ENCODE measurements at places on chromosomes 3 and 15.

DNA sequence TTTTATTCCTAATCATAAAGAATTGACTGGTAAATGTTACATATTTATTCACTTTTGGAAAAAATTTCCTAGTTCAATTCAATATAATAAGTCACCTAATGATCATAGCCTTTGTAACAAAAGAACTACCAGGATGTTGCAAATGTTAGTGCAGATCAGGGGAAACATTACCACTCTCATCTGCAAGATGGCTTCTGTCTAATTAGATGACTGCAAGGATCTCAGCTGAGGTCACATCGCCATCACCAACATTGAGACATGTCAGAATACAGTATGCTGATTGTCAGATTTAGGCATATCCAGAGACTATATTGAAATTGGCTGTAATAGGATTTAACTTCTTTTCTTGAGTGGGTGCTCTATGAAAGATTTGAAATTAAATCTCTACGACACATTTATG is 431.4 kb upstream of the AGTR1 start:
- no peak for DNase-seq

DNA sequence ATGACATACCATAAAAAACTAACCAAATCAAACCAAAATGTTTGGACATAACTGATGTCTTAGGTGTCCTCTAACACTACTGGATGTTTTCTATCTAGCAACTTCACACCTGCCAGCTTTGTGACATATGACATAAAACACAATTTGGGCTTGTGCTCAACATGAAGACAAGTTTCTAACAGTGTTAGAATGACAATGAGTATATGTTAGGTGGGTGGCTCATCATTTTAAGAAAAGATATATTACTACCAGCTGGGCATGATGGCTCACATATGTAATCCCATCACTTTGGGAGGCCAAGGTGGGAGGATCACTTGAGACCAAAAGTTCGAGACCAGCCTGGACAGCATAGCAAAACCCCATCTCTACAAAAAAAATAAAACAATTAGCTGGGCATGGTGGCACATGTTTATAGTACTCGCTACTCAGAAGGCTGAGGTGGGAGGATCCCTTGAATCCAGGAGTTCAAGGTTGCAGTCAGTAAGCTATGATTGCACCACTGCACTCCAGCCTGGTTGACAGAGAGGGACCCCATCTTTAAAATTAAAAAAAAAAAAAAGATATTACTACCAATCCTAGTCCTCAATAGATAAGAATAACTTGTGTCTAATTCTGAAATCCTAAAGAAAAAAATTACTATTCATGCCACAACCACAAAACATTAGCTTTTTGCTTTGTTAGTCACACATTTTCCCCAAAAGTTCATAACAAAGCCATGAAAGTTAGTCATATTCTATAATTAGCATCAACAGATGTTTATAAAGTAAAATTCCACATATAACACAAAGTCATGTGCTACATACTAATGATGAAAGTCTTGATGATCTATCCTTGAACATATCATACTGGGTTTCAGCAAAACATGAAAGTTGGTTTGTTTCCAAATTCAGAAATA is 59.9 kb downstream of the LRRFIP2 start:
- DNase-seq: no peak

- DNase-seq: no peak
These were observed 823.0 kb downstream of the CADM2 start for GRCh38 chr3:85781806-85782205.

DNA sequence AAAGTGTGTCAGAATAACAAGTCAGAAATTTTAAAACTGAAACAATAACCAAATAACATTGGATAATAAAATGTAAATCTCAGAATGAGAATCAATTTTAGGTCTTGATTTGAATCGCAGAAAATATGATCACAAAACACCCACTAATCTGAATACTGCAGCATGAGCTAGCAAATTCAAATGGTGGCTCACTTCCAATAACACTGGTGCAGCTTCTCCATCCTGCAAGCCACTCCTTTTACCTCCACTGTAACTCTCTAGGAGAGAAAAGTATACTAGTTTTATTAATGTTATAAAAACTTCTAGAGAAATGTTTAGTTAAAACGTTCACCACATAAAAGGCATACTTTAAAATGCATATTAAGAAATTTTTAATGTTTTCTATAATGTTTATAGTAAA is 30.4 kb downstream of the UBE3A start:
- no peak for DNase-seq

GRCh38 chr3:26622621-26623418 is at the start of gene LRRC3B:
LRRC3B (plus strand) TSS chr3:26622772; CDS start chr3:26709673, 86,901 bp downstream.
- no peak for DNase-seq

DNA sequence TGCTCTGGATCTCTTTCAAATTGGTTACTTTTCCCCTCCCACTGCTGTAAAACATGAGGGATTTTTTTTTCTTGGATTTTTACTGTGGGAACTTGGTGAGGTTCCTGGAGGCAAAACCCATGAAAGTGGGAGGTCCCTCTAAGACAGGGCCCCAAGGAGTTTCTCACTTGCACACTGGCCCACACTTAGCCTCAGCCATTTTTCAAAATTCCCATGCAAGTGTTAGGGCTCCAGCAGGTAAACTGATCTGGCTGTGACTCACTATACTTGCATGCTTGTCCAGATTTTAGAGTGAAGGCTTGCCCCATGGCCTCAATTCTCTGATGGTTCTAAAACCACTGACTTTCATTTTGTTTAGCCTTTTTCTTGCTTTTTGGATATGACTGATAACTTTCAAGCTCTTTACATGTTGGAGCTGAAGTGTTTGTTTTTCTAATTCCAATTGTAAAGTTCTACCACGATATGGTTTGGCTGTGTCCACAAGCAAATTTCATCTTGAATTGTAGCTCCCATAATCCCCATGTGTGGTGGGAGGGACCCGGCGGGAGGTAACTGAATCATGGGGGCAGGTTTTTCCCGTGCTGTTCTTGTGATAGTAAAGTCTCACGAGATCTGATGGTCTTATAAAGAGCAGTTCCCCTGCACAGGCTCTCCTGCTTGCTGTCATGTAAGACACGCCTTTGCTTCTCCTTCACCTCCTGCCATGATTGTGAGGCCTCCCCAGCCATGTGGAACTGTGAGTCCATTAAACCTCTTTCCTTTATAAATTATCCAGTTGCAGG is 37.7 kb downstream of the MCCC1 start:
- no peak for DNase-seq

- peak; percentile 40 for DNase-seq
These were observed 54.4 kb downstream of the PGPEP1L start for GRCh38 chr15:98953000-98953787.

GRCh38 chr3:68999605-69000004 is 13.9 kb downstream of the EOGT start:
- no peak for DNase-seq

- no peak for DNase-seq
These were observed 175.6 kb downstream of the SMAD6 start for GRCh38 chr15:66877477-66878271.

GRCh38 chr3:107826727-107827126 is 264.1 kb downstream of the CD47 start:
- DNase-seq: no peak

GRCh38 chr3:175047786-175048185 is 188.7 kb downstream of the NAALADL2 start:
- no peak for DNase-seq

DNA sequence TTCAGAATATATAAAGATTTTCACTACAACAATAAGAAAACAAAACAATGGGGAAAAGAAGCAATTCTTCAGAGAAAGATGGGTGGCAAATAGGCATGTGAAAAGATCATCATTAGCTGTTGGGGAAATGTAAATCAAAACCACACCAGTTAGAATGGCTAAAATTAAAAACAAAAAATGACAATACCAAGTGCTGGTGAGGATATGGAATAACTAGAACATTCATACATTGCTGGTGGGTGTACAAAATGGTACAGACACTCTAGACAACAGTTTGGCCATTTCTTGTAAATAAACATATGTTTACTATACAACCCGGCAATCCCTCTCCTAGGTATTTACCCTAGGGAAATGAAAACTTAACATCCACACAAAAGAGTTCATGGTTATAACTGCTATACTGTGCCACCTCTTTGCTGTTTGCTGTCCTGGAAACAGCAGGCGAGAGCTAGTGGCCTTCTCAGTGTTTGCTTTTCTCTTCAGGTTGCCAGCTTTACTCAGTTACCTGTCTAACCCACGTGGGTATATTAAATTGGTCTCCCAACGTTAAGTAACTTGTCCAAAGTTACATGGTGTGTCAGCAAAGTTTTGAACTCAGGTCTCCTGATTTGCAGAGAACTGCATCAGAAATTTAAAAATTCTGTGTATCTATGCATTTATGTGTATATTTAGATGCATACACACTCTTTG is 4.6 kb upstream of the NIT2 start:
- no peak for DNase-seq

- no peak for DNase-seq
These were observed 9.8 kb upstream of the TMEM115 start for GRCh38 chr3:50369012-50369670.

- DNase-seq: no peak
These were observed 622 bp downstream of the XIRP1 start for GRCh38 chr3:39191773-39192172.

- DNase-seq: no peak
These were observed 6.0 kb downstream of the UNC13C start for GRCh38 chr15:53984221-53984620.

- DNase-seq: no peak
These were observed 173.8 kb downstream of the RPLP1 start for GRCh38 chr15:69626095-69627066.

- no peak for DNase-seq
These were observed 581.9 kb upstream of the TGFBR2 start for GRCh38 chr3:30024466-30024865.

DNA sequence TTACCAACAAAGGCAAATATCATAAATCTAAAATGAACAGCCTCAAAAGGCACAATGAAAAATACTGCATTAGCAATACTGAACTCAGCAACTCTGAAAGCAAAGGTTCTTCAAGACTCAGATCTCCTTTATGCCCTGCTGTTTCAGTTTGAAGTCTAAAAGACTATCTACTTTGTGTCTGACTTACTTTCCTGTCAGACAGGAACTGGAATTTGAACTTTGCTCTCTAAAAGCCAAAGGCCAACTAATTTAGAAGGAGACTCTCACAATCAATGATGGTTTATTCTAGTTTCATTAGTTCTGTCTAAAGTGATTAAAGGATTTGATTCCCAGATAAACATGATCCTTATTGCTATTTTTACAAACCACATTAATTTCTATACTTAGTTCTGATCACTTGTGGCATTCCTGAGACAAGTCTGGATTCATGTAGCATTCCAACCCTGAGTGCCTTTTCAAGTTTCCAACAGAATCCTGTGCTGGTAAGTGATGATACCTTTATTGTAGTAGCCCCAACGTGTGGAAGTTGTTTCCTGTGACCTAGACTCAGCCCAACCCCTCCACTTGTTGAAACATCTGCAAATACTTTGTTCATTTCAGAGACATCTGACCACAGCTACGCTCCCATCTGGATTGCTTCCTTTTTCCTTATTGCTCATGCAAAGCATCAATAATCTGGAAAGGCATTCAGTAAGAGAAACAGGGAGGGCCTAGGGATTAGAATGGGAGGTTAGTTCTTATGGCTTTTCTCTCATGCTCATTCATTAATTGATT is 14.9 kb upstream of the LEKR1 start:
- DNase-seq: no peak

- no peak for DNase-seq
These were observed 3.4 kb downstream of the ZBTB47 start for GRCh38 chr3:42656680-42657610.

GRCh38 chr3:194787650-194788049 is 102.0 kb downstream of the FAM43A start:
- no peak for DNase-seq

DNA sequence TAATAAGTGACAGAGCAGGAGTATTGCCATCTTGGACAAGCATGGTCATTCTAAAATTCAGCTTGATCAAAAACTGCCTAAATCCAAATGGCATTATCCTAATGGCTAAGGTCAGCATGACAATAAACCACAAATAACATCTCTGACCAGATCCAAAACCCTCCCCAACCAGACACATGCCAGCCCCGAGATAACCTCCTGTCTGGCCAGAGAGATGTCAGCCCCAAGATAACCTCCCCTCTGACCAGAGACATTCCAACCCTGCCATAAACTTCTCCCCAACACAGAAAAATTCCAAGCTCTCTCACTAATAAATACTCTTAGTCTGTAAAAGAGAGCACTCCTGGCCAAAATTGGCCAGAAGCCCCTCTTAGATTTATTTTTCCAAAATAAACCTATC is 470.5 kb upstream of the UBE2E2 start:
- DNase-seq: no peak

- DNase-seq: no peak
These were observed 29.3 kb upstream of the MAGEF1 start for GRCh38 chr3:184741259-184741556.

GRCh38 chr3:177463863-177464262 is 266.6 kb upstream of the TBL1XR1 start:
- no peak for DNase-seq

DNA sequence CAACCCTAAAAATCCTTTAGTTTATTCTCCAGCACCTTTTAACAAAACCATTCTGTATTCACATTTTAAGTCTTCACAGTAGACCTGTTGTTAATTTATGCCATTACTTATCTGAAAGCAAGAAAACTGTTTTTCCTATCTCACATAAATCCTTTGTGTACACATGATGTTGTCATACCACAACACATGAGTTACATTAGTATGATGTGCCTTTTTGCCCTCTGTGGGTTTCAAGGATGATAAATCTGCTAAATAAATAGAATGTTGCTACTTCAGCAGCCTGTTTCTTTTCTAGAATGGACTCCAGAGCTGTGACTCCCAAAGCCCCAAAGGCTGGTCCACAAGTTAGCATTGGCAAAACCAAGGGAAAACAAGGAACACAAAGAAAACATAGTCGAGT is 151.6 kb downstream of the SERPINI1 start:
- DNase-seq: no peak

GRCh38 chr3:56917361-56918110 is 115.8 kb upstream of the ARHGEF3 start:
- peak; percentile 15 for DNase-seq

DNA sequence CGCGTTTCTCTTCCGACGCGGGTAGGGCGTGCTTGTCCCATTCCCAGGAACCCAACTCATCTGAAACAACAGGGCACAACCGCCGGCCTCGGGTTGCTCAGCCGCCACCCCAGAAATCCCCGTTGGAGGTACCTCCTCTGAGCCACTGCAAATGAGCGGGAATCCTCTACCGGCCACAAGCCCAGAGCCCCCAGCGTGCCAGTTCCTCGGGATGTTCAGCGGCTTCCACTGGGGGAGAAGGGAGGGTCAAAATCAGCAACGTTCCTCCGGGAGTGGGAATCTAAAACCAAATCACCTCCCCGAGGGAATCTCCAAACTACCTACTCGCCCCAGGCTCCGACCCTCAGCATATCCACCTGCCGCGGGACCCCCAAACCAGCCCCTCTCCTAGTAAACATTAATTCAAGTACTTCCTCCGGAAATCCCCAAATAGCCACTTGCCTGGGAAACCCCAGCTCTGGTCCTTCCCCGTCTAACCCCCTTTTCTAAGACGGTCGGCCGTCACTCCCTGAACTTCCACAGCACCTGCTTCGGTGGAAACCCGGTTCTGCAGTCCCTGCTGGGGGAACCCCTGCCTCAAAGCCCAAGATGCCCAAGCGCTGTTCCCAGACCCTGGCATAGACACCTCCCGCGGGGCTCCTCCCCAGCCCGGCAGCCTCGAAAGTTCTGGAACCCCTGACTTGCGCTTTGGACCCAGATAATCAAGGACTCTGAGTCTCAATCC is 887 bp downstream of the OXTR start:
- DNase-seq: peak; percentile 41

Measured in GM12891 (cell line).